T-helper 2 cell treated with Interferon-gamma antibody and Interleukin-4, amounts not matched to agents 5 μg/mL and 100 μg/mL, for 36 hours (primary cell): ENCODE measurements at places on chromosomes 5 and 9.

DNA sequence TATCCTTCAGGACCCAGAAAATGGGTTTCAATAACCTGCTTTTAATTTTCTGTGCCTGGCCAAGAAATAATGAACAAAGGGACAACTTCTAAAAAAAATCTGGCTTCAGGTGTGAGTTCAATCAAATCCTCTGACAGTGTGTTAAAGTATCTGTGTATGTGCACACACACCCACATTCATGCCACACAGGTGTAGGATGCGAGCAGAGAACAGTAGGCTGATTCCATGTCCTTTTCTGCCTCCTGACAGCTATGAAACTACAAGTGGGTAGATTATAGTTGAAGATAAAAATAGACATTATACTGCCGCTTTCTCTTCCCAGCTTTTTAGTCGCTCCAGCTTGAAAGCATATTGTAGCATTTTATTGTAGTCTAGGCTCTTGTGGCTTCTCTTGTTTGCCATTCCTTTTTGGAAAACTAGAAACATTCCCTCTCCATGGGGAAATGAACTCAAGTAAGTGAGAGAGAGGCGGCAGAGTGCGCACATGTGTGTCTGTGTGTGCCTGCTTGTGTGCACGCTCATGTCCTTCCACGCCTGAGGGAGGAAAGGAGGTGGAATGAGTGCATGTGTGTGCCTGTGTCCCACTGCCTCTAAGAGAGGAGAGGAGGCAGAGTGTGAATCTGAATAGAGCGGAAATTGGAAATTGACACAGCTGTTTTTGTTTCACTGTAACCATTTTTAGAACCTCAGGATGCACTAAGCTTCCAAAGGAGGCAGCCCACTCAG lies 273.0 kb downstream of the ELAVL2 start:
- no peak for DNase-seq

- DNase-seq = no peak
Observed at GRCh38 chr5:3324421-3325101, 271.1 kb upstream of the IRX1 start.

- DNase-seq = no peak
Observed at GRCh38 chr5:155562158-155562557, 548.6 kb downstream of the KIF4B start.

DNA sequence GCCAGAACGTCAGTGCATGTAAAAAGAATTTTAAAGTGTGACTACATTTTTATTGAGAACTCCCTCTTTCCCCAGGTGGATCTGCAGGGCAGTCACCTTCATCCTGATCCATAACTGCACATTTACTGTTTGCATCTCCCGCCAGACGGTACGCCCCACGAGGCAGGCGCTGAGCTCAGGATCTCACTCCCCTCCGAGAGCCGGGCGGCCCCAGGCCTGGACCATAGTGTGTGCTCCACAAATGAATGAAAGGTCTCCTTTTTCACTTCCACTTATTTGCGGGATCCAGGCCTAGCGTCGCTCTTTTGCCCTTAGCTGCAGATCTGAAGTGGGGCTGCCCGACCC lies 378 bp downstream of the DROSHA start:
- peak; percentile 24 for DNase-seq

DNA sequence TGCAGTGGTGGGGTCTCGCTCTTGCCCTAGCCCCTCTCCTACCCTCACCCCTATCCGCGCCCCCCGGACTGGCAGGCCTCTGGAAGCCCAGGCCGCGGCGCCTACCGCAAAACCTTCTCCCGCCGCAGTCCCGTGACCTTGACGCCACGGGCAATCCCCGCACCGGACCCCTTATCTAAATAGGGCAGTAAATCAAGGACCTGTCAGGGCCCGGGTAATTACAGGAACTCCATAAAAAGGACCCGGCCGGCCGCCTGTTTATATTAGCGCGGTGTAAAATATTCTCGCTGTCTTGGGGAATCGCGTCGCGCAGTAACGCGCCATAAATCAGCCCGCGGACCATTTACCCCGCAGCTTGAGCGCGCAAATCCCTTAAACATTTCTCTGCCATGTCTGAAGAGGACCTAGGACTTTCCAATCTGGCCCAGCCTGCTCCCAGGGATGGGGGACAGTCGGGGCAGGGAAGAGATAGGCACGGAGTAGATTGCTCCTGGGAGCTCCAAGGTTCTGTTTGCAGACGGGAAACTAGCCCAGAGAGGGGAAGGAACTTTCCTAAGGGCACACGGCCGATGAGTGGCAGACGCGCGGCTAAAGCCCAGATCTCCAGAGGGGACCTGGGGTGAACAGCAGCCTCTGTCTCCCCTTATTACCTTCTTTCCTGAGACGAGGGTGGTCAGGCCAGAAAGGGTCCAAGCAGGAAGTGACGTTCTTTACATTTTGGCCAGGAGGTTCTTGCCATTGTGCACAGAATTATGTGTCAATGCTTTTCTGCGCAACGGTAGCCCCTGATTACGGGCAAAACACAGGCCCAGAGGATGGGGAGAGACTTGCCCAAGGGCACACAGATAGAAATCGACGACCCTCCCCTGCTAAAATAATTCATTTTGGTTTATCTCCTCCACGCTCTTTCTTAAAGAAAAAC lies 4.8 kb upstream of the HAND1 start:
- DNase-seq = no peak

DNA sequence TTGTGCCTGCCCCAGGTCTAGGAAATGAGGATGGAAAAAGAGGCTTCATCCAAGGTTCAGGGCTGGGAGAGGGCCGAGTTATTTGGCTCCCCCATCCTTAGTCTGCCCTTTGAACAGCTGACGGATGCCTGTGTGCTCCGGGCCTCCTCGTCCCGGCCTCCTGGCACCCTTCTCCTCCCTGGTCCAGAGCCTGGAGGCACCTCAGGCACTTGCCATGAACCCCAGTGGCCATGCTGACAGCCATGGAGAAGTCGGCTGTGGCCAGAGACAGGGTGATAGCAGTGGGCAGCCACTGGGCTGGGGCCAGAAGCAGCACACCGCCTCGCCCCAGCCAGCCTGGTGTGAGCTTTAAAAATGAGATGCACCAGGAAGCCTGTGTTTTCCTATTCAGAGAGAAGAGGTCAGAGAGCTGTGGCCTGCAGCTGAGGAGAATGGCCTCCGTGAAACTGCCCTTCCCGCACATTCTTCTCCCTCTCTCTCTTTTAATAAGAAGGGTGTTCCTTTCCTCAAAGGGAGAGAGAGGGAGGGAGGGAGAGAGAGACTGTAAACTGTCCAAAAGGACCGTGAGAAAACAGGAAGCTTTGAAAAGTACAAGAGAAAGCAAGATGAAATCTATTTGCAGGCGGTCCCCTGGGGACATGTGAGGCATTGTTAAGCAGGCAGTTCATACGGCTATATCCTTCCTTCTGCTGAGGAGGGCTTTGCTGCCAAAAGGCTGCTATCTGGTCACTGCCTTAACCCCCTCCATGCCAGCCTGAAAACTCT lies 55.3 kb downstream of the ZNF366 start:
- DNase-seq = no peak

DNA sequence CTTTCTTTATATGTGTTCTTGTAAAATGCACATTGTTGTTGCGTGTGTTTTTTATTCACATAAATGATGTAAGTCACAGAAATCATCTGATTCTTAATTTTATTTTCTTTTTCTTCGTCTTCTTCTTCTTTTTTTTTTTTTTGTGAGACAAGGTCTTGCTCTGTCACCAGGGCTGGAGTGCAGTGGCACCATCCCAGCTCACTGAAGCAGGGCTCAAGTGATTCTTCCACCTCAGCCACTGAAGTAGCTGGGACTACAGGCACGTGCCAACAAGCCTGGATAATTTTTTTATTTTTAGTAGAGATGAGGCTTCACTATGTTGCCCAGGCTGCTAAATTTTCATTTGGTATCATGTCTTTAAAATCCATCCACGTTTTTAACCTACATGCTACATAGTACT lies 28.5 kb upstream of the FANCC start:
- no peak for DNase-seq

DNA sequence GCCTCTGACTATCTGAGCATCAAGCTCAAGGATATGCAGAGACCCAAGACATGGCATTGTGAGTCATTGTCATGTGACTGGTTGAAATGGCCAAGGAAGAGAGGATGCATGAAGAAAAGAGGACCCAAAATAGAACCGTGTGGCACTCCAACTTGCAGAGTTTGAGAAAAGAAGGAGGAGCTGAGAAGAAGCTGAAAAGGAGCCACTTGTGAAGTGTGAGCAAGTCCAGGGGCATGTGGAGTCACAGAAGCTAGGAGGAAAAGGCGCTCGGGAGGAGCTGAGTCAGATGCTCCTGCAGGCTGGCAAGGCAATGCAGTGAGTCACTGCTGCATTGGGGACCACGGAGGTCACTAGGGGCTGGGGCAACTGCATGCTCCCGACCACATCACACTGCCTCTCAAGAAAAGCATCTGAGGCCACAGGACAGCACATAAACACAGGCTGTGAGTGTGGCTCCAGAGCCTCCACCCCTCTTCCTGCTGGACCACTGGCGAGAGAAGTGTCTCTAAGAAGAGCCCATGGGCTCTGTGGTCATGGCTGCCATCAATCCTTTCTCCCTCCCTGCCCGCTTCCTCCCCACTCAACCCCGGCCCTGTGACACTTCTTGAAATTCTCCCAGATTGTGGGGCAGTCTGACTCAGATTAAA lies 197.6 kb downstream of the DRD1 start:
- peak; percentile 6 for DNase-seq

- DNase-seq = peak; percentile 28
Observed at GRCh38 chr5:181215997-181216989, 6.8 kb upstream of the TRIM41 start.

DNA sequence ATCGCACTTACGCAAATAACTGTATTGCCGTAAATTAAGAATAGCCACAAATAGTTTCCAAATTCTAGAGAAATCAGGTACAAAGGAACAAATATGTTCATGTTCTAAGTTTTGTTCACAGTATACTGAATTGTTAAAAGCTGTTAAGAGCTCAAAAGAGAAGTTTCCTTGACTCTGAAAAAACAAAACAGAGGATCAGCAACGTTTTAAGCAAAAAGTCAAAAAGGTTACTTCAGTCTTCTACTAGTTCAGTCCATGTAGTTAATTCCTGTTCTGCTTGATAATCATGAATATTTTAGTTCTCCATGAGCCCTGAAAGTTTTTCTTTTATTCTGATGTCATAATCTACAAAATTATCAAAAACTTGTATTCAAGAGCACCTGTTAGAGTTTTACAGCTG lies 128.6 kb upstream of the MAST4 start:
- DNase-seq = no peak
